ENCODE measurements at places on chromosomes 2 and 18.
A peak's percentile ranks its signal among the peaks of the same experiment; 100 is the strongest.

- DNase-seq: peak; percentile 31
These were observed 357.3 kb downstream of the ZEB2 start for GRCh38 chr2:144162652-144163051.

DNA sequence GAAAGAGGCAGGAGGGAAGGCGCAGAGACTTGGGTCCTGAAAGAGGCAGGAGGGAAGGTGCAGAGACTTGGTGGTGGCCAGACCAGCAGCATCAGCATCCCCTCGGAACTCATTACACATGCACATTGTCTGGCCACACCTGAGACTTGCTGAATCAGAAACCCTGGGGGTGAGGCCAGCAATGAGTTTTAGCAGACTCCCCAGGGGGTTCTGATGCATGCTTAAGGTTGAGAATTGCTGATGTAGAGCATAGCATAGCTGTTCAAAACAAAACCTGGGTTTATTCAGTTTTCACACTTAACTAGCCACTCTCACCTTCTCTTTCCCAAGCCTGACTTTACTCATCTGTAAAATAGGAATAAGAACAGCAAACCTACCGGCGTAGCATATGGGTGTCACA lies 122.9 kb downstream of the MRO start:
- no peak for DNase-seq

GRCh38 chr2:157727693-157728092 lies 99.0 kb upstream of the ACVR1C start:
- DNase-seq: no peak

DNA sequence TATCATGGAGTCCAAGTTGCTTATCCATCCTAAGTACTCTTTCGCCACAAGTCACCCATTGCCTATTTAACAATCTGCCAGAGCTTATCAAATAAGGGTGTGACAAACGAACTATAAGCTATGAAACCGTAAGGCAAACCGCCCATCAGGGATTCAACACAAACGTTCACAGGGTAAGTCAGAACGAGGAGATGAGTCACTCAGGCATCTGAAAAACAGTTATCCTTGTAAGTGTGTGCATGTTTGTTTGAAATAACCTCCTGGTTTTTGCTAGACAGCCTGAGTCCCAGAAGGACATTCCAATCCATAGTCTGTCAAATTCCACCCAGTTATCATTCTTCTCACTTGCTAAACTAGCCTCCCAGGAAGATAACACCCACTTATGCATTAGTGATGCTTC lies 299.1 kb downstream of the PAX3 start:
- no peak for DNase-seq

GRCh38 chr2:201974171-201975100 lies 59.2 kb upstream of the FZD7 start:
- no peak for DNase-seq

GRCh38 chr2:34241905-34242762 lies 643.0 kb upstream of the FAM98A start:
- DNase-seq: no peak

GRCh38 chr2:47897883-47898731 lies 8.2 kb downstream of the FBXO11 start:
- no peak for DNase-seq

- no peak for DNase-seq
These were observed 8.5 kb downstream of the CHST10 start for GRCh38 chr2:100408941-100409340.

DNA sequence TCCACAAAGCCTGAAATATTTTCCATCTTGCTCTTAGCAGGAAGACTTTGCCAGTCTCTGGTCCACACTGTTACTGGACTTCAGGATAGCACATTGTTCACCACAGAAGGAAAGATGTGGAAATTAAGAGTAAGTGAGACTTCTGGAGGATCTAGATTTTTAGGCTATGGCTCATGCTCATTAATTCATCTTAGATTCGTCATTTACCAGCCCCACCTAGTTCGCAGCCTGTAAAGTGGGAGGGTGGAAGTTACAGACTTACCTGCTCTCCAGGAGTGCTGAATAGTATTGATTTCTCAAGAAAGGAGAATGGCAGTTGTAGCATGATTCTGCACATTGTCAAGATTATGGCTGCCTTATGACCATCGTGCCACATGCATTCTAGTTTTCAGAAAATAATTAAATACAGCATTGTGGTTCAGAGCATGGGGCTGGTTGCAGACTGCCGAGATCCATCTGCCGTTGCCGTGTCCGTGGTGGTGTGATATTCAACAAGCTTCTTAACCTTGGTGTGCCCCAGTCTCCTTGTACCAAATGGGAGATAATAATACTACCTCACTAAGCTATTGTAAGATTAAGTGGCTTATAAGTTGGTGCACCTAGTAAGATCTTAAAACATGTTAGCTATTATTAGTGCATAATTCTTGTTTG lies 56.8 kb downstream of the RNF144A start:
- no peak for DNase-seq

- DNase-seq: no peak
These were observed 88.7 kb downstream of the TFCP2L1 start for GRCh38 chr2:121196132-121196848.

Measured in activated T-cell treated with anti-CD3 and anti-CD28 coated beads for 4 hours (primary cell).